Stomach (tissue), 19 donors: ENCODE measurements at places on chromosomes 13 and 19. TPM values are rescaled to one million over a fixed set of nuclear protein-coding genes. Genes with fewer than 3 reads are reported as not detected.
A peak's percentile ranks its signal among the peaks of the same experiment; 100 is the strongest.

DNA sequence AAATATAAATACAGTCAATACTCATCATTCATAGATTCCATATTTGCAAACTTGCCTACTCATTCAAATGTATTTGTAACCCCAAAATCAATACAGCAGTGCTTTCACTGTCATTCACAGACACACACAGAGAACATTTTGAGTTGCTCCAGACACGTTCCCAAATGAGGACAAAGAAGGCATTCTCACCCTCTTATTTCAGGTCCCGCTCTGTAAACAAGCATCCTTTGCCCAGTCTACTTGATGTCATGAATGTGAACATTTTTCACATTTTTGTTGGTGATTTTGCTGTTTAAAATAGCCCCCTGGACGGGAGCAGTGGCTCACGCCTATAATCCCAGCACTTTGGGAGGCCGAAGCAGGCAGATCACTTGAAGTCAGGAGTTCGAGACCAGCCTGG is 15.5 kb downstream of the C19orf47 start:
- DNase-seq: no peak

DNA sequence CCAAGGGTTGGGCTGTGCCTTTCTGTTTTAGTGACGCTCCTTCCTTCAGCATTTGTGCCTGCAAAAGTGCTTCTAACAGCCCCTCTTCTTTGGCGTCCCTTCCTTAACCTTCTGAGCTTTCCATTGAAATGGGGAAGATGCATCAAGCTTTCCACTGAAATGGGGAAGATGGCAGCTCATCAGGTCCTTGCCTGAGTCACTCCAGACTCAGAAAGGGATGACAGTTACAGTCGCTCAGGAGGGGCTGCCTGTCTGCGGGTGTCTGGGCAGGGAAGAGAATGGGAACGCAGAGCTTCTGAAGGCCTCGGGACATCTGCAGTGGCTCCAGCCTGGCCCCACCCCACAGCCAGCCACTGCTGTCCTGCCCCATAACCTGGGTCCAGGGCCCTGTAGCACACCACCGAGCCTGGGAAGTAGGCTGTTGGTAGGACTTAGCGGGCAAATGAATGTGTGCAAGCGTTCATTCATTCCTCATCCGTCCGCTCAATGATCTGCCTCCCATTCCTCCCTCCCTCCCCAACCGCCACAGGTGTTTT is 9.8 kb downstream of the AP1M1 start:
- no peak for DNase-seq

GRCh38 chr13:99526549-99526948 is 25.3 kb downstream of the TM9SF2 start:
- DNase-seq: no peak

DNA sequence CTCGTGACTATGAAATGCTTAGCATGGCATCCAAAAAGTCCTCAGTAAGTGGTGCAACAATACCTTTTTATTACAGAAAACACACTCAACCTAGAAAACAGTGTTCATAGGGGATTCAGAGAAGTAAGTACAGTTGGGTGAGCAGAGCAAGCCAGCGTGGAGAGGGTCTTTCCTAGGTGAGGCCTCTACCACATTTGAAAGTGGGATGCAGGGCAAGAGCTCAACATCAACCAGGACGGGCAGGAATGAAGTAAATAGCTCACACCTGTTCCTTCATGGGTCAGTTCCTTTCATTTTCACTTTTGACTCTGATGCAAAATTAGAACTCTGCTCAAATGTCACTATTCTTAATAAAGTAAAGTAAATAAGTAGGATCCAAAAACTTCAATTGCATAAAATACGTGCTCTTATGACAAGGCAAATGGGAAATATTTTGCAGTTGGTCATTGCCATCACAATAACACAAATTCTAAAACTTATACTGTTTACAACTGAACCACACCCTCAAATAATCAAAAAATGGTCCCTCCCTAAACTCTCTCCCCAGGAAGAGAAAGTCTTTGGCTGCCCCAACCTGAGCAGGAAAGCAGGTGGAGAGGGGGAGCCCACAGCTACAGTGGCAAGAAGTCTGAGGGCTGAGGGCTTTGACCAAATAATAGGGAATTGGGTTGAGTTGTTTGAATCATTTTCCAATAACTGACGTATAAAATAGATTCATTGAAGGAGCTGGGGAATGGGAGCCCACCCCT is 20.2 kb downstream of the CHAMP1 start:
- no peak for DNase-seq

DNA sequence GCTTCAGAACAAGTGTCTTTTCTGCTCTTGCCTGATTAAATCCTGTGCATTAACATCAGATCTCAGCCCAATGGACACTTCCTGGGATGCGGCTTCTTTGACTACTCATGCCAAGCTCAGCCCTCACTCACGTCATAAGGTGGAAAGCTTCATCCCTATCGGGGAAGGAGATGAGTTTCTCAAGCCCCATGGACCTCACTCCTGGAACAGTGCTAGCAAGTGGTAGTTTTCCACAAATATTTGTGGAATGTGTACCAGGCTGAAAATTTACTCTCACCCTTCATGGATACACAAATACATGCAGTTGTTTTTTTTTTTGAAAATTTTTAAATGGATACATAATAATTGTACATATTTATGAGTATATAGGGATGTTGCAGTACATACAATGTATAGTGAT is 34.6 kb upstream of the FARP1 start:
- no peak for DNase-seq

- no peak for DNase-seq
Measured at GRCh38 chr13:59978862-59979261, 184.9 kb downstream of the DIAPH3 start.

DNA sequence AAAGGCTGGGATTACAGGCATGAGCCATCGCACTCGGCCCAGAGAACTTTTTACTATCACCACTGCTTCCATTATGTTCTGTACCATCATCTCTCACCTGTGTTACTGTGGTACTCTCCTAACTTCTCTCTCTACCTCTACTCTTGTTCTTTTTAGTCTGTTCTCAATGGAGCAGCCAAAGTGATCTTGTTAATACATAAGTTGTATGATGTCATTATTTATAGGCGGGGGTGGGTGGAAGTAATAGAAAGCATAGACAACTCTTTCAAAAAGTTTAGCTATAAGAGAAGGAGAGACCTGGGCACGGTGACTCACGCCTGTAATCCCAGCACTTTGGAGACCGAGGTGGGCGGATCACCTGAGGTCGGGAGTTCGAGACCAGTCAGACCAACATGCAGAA is 3.0 kb downstream of the ZNF570 start:
- no peak for DNase-seq

DNA sequence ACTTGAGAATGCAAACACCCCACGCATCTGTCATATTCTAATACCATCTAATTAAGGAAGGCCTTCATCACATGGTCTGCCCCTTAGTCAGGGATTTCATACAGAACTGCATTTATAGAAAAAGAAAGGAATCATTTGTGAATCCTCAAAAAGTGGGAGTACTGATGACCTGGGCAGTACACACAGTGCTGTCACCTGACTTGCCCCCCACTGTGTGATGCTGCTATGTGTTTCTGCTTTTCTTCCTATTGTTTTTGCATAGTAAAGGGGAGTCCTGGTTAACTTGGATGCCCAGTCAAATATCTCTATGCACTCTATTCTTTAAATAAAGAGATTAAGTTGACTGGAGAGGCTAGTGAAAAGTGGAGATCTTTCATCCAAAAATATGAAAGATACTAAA is 1921.2 kb upstream of the PRR20A start:
- no peak for DNase-seq

DNA sequence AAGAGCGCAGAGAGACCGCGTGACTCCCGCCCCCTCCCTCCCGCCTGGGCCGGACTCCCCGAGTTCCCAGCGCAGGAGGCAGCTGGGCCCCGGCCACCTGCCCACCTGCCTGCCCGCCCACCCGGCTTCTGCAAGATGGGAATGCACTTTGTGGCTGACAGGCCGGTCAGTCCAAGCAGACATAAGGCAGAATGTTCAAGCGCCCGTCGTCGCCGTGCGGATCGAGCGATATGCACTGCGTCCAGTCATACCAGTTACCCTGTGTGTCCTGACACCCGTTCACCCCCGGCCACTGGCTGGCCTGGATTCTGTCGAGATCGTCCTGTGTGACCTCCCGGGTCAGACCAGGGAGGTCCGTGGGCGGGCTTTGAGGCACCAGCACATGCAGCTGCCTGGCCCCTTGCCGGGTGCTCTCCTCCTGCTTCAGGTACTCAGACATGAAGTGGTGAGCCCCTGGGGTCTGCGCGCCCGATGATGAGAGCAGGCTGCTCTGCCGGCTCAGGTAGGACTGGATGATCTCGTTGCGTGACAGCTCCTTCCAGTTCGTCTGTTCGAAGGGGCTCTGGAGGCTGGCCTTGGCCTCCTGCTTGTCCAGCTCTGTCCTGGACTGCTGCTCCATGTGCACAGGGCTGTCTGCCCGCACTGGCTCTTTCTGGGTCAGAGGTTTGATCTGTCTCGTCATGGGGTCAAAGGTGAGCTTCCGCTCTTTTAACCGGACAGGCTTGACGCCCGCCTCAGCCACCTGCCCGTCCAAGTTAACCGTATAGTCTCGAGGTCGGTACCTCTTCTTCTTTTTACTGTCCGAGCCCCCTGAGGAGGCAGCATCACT is 3.9 kb upstream of the SLC35E1 start:
- no peak for DNase-seq

DNA sequence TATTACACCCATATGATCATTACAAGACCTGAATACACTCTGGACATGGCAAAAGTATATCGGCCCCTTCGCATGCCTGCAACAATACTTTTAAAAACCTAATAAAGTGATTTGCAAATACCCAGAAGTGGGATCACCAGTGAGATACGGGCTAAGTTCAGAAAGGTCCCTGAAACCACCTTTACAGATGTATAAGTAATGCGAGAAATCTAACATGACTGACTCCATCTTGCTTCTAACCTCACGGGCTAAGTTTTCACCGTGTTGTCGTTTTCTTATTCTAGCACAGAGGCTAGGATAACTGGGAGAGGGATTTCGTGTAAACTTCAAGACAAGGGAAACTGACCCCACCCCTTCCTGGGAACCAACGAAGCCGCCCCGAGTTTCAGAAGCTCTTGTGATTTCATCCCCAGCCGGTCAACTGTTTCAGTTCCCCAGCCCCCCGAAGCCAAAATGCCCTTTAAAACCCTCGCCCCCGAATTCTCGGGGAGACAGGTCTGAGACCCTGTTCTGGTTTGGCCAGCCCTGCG is 703 bp downstream of the NEK3 start:
- DNase-seq: peak; percentile 70

DNA sequence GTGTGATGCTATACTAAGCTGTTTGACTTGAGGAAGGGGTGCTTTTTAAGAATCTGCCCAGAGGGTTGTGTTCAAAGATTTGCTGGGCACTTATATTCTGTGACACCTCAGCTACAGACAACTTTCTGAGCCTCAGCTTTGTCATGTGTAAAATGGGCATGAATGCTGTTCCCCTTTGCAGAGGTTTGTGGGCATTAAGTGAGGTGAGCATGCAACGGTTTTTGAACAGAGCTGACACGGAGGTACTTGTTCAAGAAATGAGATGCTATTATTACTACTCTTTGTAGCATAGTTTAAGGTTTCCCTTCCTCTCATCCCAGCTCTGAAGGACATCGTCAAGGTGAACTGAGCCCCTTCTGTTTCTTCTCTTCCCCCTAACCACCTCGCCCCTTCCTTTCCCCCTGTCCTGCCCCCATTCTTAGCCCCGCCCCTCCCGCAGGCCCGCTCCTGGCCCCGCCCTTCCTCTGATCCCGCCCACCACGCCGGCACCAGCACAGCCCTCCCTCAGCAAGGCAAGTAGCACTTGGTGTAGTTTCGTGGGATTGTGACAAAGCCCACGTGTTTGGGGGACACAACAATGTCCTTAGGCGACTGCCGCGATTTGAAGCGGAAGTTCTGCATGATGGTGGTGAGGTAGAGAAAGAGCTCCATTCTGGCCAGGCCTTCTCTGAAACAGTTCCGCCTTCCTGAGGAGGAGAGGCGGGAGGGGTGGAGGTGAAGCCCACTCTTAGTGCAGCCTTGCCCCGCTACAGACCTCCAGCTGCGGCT is 26.1 kb upstream of the CYP2A7 start:
- no peak for DNase-seq

- peak; percentile 96 for DNase-seq
Measured at GRCh38 chr19:531009-531752, 379 bp upstream of the CDC34 start.

DNA sequence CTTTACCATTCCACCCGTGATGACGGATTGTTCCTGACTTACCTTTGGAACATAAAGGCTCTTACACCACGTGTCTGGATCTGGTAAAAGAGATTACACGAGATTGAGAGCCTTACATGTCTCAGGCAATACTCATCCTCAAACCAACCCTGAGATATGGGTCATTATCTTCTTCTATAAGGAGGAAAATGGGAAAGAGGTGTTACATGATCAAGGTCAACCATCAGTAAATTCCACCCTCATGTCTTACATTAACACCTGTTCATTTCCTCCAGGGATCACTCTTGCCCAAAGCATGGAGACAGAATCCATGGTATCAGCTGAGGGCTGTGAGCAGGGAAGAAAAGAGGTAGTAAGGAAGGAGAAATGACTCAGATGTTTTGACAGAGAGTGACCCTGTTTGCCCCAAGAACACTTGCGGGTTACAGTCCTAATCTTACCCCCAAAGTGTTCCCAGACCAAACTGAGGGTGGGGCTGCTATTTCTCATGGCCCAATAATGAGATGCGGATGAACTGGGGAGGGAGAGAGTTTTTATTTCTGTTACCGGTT is 19.6 kb downstream of the LILRB4 start:
- no peak for DNase-seq

- peak; percentile 74 for DNase-seq
Measured at GRCh38 chr19:49591731-49592485, 926 bp downstream of the PRR12 start.

DNA sequence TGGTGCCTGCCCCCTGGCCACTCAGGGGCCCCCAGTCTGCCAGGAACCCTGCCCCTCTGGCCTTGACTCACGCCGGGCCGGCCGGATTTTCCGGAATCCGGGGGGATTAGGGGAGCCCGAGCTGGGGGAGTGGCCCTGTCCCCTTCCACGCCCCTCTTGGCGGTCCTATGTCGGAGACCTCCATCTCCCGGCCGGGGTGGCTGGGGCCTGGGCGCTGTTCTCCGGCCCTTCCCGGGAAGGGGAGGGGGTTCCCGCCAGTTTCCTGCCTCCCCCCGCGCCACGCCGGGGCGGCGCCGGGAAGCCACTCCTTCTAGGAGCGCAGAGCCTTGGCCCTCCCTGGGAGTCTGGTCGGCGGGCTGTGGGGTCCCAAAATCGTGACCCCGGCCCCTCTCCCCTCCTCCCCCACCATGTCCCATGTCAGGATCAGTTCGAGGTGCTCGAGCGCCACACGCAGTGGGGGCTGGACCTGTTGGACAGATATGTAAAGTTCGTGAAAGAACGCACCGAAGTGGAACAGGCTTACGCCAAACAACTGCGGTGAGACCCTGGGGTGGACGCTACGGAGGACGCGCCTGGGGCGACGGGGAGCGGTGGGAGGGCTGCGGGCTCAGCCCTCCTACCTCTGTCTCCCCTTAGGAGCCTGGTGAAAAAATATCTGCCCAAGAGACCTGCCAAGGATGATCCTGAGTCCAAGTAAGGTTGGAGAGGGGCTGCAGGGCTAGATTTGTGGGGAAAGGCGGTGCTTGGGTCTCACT is 1.3 kb downstream of the TRIP10 start:
- DNase-seq: peak; percentile 86

Gene RASAL3
- total RNA-seq: 1.1 TPM

Gene CDX2
- not detected for total RNA-seq

Gene CD209
- 1.8 TPM for total RNA-seq

Gene CCDC70
- total RNA-seq: not detected

Gene MTMR6
- 19.9 TPM for total RNA-seq

Gene PSG11
- total RNA-seq: not detected

Gene PDE4C
- total RNA-seq: 21.0 TPM

Gene ZSCAN4
- total RNA-seq: not detected
